Stimulated activated CD4-positive, alpha-beta T cell treated with anti-CD3 and anti-CD28 coated beads, Interleukin-12 subunit alpha, Interleukin-12 subunit beta, amount 100 ng/mL, for 24 hours (primary cell): ENCODE measurements at places on chromosomes 4 and X.
A peak's percentile ranks its signal among the peaks of the same experiment; 100 is the strongest.

DNA sequence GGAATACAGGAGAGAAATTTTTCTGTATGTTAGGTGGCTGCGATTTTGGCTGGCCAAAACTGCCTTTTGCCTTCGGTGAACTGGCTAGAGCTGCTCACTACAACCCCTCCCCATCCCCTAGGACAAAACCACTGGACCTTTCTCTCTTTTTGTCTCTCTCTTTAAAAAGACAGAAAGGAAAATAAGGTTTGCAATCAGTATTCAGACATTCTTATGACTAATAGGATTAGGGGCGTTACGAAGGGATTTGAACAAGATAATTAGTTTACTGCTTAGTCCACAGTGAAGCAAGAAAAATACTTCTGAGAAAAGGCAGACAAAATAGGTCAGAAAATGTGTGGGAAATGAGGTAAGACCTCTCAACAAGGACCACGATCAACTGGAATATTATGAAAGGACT is 180.4 kb downstream of the SLIT2 start:
- no peak for DNase-seq

DNA sequence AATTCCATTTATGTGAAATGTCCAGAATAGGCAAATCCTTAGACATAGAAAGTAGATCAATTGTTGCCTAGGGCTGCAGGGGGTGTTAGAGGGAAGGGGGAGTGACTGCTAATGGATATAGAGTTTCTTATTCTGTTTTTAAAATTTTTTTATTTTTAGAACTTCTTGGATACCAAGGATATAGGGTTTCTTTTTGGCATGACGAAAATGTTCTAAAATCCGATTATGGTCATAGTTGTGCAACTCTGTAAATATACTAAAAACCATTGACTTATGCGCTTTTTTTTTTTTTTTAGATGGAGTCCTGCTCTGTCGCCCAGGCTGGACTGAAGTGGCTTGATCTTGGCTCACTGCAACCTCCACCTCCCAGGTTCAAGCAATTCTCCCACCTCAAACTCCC is 125.2 kb upstream of the USP9X start:
- DNase-seq: no peak

DNA sequence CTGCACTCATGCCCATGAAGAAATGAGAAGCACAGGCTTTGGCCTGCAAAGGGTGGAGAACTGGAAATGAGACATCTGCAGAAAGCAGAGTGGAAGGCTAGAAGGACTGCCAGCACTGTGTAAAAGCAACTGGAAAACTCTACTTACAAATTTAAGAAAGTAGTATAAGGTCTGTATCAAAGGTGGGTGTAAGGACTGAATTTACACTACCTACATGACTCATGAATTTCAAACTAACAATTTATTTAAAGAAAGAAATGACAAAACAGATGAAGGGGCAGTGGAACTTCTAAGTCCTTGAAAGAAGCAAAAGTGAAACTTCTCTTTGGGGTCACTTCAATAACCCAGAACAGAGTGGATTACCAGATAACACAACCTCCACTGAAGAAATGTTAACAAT is 71.2 kb downstream of the SLC10A7 start:
- no peak for DNase-seq

DNA sequence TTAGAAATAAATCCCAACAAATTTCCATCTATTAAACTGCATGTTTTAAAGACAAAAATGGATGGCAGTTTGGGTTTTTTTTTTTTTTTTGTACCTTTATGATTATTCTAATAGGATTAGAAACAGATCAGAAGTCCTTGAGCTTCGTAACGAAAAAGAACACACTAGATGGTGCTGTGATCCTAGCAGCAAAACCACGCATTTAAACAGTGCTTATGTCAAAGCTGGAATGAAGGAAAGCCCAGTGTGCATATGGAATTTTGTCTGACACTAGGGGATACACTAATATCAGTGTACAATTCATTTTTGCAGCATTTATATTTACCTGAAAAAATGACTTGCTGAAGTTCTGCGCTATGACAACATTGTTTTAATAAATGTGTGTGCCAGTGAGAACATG is 229.1 kb downstream of the VEGFC start:
- no peak for DNase-seq

DNA sequence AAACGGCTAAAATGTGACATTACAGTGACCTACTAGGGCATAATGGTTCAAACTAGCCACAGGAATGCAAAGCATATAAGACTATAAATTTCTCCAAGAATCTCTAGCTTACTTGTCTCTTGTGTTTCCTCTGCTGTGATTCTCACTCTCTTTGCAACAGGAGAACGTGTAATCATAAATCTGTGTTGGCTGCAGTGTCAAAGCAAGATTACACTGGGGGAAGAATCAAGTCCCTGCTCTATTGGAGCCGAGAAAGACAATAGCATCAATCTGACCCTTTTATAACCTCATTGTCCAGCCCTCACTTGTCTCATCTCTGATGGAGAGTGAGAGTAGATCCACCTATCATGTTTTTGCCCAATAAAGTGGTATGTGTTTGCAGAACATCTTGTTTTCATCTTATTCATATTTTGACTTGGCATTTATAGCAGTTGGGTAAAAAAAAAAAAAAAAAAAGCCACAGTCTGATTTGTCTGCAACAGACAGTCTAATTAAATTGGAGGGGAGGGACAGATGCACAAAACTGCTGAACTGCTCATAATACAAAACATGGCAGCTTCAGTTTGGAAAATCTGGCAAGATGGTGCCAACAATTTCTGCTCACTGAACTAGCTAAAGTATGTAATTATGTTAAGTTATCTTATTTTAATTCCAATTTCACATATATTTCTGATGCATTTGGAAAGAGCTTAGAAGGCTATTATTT is 165.0 kb upstream of the GABRA2 start:
- no peak for DNase-seq

GRCh38 chrX:110155759-110156158 is 152.8 kb downstream of the TMEM164 start:
- DNase-seq: no peak

DNA sequence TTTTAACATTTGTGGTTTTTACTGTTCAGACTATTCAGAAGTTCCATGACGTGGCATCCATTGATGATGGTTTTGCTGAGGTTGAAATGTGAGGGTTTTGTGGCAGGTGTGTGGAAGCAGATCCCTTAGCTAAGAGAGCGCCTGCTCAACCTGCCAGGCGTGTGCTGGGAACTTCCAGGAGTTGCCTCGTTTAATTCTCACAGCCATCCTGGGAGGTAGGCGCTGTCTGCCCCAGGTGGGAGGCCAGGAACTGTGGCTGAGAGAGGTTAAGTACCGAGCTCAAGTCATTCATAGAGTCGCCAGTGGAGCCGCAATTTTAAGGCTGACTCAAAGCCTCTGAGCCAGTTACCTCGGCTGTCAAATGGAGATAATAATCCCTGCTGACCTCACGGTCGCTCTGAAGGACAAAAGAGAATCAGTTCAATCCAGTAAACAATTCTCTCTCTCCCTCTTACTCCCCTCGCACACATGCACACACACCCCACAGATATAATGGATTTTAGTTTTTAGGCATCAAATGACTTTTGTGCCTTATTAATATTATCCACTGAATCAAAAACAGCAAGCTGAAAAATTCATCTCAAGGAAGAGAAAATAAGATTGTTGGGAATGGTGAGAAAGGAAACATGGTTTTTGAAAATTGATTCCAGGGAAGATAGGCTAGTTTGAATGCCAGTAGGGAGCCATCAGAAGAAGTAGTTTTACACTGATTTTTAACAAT is 171.3 kb downstream of the PTTG2 start:
- DNase-seq: peak; percentile 64

- no peak for DNase-seq
Measured at GRCh38 chr4:26342328-26343037, 21.7 kb downstream of the RBPJ start.

DNA sequence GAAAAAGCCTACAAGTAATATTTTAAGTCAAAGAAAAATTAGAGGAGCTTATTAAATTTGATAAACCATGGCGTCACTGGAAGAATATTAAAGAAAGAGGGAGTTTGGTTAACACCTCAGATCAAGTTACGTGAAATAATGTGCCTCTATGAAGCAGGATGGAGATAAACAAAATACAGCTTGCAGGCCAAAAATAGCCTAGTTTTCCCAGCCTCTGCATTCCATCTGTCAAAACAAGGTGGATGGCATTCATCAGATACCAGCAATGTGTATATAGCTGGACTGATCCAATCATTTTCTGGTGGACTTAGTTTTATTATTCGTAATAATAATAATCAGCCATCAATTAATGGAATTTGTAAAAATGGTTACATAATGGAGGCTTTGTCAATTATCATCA is 230.7 kb downstream of the NR3C2 start:
- no peak for DNase-seq

DNA sequence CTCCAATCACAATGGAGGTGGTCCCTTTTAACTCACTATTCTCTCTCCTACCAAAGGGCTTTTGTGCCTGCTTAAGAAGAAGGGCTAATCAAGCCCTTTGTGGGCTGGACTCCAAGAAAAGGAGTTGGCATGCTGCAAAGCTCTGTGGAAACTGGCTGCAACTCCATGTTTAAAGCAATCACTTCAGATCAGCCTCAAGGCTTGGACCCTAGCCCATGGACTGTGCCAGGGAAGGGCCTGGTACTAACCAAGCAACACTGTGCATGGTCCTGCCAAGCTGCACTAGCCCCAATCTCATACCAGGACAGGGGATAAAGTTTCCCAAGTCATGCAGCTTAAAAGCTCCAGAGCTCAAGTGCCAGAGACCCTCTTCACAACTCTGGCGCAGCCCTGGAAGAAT is 86.7 kb downstream of the ATP8A1 start:
- no peak for DNase-seq

GRCh38 chr4:140044337-140044902 is 109.6 kb downstream of the MAML3 start:
- DNase-seq: no peak

GRCh38 chr4:100288161-100288560 is 97.9 kb upstream of the DDIT4L start:
- no peak for DNase-seq

DNA sequence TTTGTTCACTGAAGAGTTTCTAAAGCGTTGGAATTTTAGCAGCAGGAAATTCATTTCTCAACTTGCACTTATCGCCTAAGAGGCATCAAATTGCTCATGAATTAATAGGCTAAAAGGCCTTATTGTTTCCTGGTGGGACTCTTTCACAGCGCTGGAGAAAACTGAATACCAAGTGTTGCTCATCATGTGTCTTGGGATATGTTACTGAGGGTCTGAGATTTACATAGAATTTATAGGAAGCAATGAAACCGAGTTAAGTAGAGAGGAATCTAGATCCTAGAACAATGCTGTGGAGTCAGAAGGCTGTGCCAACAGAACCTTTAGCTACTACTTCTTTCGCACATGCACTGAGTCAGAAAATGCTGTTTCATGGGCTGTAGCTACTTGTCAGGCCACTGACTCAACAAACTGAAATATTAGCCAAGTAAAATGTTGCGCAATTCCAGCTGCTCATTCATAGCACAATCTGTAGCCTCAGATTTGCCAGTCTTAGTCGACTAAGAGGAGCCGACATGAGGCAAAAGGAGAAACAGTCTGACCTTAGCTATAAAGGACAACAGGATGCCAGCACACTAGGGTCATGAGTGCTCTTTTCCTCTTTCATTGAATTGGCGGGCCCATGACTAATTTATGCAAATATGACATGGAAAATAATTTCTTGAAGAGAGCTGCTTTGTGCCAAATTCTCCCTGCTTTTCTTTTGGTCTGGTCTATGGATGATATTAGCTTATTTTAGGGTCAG is 35.9 kb upstream of the CXCL8 start:
- no peak for DNase-seq

GRCh38 chr4:95289028-95289634 is 259.6 kb downstream of the UNC5C start:
- DNase-seq: no peak

GRCh38 chr4:46249106-46249505 is 125.3 kb upstream of the GABRG1 start:
- DNase-seq: no peak

DNA sequence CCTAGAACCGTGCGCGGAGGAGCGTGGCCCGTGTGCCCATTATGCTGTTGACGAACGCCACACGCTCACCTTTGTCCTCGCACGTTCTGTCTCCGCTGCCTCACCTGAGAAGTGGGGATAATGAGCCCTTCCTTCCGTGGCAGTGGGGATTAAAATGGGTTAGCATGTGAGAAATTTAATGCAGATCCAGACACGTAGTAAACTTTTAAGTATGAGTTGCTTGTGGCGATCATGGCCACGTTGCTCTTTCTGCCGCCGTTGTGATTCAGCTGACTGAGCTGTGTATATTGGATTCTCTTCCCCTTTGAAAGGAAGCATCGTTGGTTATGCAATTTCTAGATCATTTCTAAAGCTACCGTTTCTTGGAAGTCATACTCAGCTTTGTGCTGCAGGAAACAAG is 16.5 kb downstream of the TBC1D14 start:
- no peak for DNase-seq

DNA sequence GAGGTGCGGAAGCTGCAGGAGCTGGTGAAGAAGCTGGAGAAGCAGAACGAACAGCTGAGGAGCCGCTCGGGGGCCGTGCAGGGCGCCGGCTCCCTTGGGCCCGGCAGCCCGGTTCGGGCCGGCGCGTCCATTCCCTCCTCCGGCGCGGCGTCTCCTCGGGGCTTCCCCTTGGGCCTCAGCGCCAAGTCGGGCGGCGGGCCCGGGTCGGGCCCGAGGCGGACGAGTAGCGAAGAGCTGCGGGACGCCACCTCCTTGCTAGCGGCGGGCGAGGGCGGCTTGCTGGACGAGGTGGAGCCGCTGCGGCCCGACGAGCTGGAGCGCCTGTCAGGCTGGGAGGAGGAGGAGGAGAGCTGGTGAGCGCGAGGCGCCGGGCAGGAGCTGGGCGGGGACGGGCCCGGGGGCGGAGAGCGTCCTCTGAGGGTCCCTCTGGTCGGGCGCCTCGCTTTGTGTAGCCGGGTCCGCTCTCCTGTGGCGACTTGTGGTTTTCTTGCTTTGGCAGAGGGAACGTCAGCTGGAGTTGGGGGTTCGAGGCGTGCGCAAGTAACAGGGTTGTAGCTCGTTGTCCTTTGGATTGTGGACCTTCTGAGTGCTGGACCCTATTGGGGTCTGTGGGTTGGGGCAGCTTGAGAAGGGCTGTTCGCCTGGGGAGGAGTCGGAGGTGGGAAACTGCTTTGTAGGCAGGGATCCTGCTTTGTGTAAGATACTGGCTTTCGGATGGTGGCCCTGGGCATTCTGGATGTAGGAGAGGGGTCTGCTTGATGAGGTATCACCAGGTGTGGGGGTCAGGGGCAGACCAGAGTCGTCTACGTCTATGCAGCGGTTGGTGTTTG is 662 bp downstream of the SLAIN2 start:
- DNase-seq: peak; percentile 14

- no peak for DNase-seq
Measured at GRCh38 chrX:105823092-105823455, 735 bp downstream of the NRK start.

DNA sequence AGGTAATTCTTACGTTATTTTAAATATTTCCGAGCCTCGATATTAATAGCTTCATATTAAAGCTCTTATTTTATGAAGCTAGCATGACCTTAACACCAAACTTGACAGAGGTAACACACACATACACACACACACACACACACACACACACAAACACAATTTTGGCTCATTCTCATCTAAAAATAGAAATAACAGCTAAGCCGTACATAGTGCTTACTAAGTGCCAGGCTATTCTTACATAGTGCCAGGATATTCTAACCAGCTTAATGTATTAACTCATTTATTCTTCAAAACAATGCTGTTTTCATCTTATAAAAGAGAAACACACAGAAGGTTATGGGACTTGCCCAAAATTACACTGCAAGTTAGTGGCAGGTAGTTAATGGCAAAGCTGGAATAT is 87.0 kb upstream of the BLTP1 start:
- no peak for DNase-seq
